ENCODE measurements at places on chromosomes 12 and 14.

- H3K4me1 ChIP-seq: peaks cover 13% of the 10 kb centered on the region
- no peak overlapping the region for H3K27ac ChIP-seq
- DNase-seq: no peak
- no peaks in the 10 kb centered on the region for H3K36me3 ChIP-seq
Measured at GRCh38 chr12:64946132-64946829, 121.8 kb downstream of the TBC1D30 start.

DNA sequence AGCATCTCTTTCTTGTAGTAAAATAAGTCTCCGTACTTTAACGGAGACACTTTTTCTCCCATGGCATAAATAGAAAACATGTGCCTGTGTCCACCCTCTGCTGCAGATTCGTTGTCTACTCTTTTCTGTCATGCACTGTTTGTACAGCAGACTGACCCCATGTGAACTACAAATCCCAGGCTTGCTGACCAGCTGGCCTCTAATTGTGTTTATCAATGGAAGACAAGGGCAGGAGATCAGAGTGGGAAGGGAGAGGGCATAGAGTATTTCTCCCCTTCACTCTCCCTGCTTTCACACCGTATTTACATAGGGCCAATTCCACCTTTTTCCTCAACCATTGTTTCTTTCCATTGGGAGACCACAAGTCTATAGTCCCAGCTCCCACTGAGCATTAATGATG is 31.0 kb upstream of the TMTC2 start:
- no peak overlapping the region for H3K4me3 ChIP-seq
- no peaks in the 10 kb centered on the region for H3K4me1 ChIP-seq
- H3K27ac ChIP-seq: no peak overlapping the region
- H3K27me3 ChIP-seq: no peaks in the 10 kb centered on the region
- no peak for DNase-seq

- no peaks in the 10 kb centered on the region for H3K27me3 ChIP-seq
- no peak for DNase-seq
- H3K4me1 ChIP-seq: peaks cover 96% of the 10 kb centered on the region
- H3K4me3 ChIP-seq: no peak overlapping the region
Measured at GRCh38 chr12:27551172-27551840, 27.3 kb downstream of the PPFIBP1 start.

- H3K36me3 ChIP-seq: no peaks in the 10 kb centered on the region
- no peak overlapping the region for H3K27ac ChIP-seq
- H3K4me1 ChIP-seq: no peaks in the 10 kb centered on the region
- DNase-seq: no peak
- no peak overlapping the region for H3K4me3 ChIP-seq
- no peaks in the 10 kb centered on the region for H3K27me3 ChIP-seq
Measured at GRCh38 chr12:80412343-80412953, 31.6 kb upstream of the PTPRQ start.

- H3K4me3 ChIP-seq: no peak overlapping the region
- peaks cover 4% of the 10 kb centered on the region for H3K27me3 ChIP-seq
- H3K36me3 ChIP-seq: no peaks in the 10 kb centered on the region
- H3K4me1 ChIP-seq: no peaks in the 10 kb centered on the region
- H3K27ac ChIP-seq: no peak overlapping the region
- DNase-seq: no peak
Measured at GRCh38 chr12:114441039-114441383, 35.1 kb upstream of the TBX5 start.

DNA sequence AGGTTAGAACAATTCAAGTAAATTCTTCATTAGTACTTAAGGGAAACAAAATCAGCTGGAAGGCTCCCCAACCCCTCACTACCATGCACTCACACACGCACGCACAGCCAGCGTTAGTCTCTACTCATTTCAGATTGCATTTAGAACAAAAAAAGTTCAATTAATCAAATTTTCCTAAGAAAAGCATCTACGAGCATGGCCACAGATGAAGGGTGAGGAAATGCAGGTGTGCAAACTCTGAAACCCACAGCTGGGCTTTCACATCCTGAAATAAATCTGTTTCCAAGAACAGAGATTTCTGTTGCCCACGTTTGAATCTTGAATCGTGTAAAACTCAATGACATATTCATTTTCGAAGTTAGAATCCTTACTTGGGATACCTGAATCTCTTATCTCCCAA is 62.6 kb downstream of the SEL1L start:
- no peak overlapping the region for H3K4me3 ChIP-seq
- no peaks in the 10 kb centered on the region for H3K27me3 ChIP-seq
- H3K27ac ChIP-seq: no peak overlapping the region
- DNase-seq: no peak
- peaks cover 14% of the 10 kb centered on the region for H3K36me3 ChIP-seq

DNA sequence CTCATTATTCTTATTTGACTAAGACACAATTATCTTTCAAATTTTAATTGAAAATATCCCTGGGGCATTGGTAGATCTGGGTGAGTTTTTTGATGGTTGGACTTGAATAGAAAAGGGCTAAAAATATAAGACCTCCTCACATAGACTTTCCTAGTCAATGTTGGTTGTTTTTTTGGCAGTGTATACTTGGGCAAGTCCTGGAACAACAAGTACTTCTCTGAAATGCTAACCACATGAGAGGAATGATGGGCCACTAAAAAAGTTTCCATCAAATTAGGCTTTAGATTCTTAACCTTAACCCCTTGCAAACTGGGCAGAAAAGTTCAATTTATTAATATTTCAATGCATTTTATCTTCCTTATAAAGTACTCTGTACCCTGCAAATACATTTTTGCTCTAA is 97.6 kb downstream of the FGD4 start:
- H3K27ac ChIP-seq: no peak overlapping the region
- no peak for DNase-seq
- no peaks in the 10 kb centered on the region for H3K36me3 ChIP-seq

DNA sequence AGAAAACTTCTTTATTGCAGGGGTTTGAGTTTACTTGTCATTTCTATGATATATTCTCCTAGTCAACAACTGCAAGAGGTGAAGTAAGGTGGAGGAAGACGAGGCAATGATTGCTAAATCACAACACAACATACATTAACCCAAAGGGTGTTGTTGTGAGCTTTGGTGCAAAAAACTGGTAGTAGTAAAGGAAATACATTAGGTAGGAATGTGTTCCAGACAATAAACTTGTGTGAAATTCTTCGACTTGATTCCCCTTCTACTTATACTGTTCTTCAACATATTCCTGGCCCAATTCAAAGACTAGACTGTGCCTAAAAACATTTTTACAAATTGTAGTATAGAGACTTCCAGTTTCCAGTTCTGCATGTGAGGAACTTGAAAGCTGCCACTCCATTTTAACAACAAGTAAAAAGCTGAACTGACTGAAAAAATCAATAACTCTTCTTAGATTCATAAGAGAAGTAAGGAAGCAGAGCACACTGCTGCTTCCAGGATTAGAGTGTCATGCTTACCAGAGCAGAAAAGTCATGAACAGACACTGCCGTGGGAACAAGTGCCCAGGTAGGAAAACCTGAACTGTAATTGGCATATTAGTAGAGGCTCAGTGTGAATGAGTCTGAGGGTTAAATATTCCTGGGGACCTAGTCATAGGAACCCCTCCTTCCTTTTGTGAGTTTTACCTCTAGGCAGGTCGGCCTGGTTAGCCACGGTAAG is 22.2 kb downstream of the COX8C start:
- no peak for DNase-seq
- H3K36me3 ChIP-seq: no peaks in the 10 kb centered on the region
- H3K4me1 ChIP-seq: no peaks in the 10 kb centered on the region
- H3K27ac ChIP-seq: no peak overlapping the region
- no peak overlapping the region for H3K4me3 ChIP-seq

DNA sequence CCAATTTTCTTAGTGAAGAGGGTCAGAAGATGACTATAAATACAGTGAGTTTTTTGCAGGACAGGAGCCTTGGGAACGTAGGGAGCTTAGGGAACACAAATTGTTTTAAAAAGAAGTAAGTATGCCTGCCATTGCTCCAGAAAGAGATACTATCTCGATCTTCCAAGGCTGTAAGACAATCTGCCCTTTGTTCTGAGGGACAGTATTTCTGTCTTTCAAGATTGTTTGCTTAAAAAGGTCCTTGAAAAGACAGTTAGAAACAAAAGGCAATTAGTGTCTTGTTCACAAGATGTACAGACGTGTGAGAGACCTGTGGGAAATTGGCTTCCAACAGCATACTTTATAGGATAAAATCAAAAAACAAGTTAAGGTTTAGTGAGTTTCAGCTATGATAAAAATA is 321.2 kb upstream of the FAR2 start:
- DNase-seq: no peak
- peaks cover 6% of the 10 kb centered on the region for H3K4me1 ChIP-seq
- H3K36me3 ChIP-seq: no peaks in the 10 kb centered on the region
- H3K4me3 ChIP-seq: no peak overlapping the region

DNA sequence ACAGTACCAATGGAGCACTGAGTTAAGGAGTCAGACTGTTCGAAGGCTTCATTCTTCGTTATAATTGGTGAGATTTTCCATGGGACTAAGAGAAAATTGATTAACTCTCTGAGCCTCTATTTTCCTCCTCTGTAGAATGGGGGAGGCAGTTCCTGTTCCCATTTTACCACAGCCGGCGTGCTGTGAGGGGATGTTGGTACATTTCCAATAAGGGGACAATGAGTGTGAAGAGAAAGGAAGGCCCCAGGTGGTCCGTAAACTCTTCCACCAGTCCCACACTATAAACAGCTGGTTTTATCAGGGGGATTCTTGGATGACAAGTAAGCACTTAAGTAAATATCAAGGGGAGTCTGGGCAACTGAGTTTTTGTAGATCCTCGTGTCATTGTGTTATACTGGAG is 109.9 kb downstream of the DAD1 start:
- peaks cover 55% of the 10 kb centered on the region for H3K4me1 ChIP-seq
- H3K36me3 ChIP-seq: no peaks in the 10 kb centered on the region
- no peak overlapping the region for H3K4me3 ChIP-seq
- DNase-seq: no peak
- peak overlapping the region; percentile 57 for H3K27ac ChIP-seq

DNA sequence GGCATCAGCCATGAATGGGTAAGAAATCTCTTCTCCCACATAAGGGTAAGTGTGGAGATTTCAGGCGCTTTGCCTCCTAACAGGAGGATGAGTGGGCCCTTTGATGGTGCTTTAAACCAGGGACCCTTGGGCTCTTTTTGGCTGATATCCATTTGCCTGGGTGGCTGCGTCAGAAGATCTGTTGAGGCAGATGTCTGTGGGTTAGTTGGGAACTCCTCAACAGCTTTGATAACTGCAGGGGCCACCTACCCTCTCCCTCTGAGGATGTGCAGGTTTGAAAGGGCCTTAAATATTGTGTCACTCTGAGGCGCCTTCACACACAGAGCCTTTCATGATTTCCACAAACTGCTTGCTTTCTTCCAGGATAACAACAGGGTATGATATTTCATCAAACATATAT is 210.7 kb downstream of the PPM1H start:
- H3K4me3 ChIP-seq: no peak overlapping the region
- DNase-seq: no peak
- H3K27ac ChIP-seq: no peak overlapping the region
- peaks cover 19% of the 10 kb centered on the region for H3K4me1 ChIP-seq

GRCh38 chr14:73239393-73240241 is 2.3 kb downstream of the PAPLN start:
- peaks cover 60% of the 10 kb centered on the region for H3K4me1 ChIP-seq
- no peaks in the 10 kb centered on the region for H3K36me3 ChIP-seq
- peak overlapping the region; percentile 22 for H3K27ac ChIP-seq
- H3K4me3 ChIP-seq: peak overlapping the region; percentile 50
- no peaks in the 10 kb centered on the region for H3K27me3 ChIP-seq

GRCh38 chr12:79156846-79157463 is 292.4 kb downstream of the SYT1 start:
- no peaks in the 10 kb centered on the region for H3K4me1 ChIP-seq
- no peak overlapping the region for H3K4me3 ChIP-seq
- no peaks in the 10 kb centered on the region for H3K36me3 ChIP-seq
- DNase-seq: no peak

GRCh38 chr14:56135001-56135400 is 16.8 kb downstream of the PELI2 start:
- no peaks in the 10 kb centered on the region for H3K27me3 ChIP-seq
- no peaks in the 10 kb centered on the region for H3K36me3 ChIP-seq
- no peak overlapping the region for H3K4me3 ChIP-seq
- peaks cover 34% of the 10 kb centered on the region for H3K4me1 ChIP-seq

- H3K27ac ChIP-seq: no peak overlapping the region
- H3K4me1 ChIP-seq: peaks cover 38% of the 10 kb centered on the region
- no peaks in the 10 kb centered on the region for H3K36me3 ChIP-seq
- no peak for DNase-seq
Measured at GRCh38 chr14:58750321-58751269, 112.8 kb downstream of the DACT1 start.

DNA sequence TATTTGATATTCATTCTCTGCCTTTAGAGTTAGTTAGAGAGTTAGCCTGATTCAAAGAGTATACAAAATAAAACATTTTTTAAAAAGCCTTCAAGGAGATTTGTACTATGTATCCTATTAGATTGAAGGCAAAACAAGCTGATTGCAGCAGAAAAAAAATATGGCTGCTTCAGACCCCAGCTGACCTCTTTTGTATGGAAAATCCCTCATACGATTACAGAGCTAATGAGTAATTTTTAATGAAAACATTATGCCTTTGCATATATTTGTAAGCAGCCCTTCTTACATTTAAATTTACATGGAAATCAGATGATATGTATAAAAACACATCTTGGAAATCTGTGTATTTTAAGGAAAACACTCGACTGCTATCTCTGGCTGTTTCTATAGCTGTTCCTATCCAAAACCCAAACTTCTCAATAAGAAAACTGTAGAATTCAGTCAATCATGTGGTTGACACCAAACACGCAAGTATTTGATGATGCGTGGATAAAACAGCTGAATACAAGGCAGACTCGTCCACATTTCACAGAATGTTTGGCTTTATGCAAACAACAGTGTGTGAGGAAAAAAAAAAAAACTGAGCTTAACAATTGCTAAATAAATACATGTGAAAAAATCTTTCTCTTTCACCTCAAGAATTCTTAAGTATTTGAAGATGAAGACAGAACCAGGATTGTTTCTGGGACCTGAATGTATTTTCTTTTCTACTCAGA is 275.3 kb downstream of the EGLN3 start:
- H3K4me1 ChIP-seq: no peaks in the 10 kb centered on the region
- H3K36me3 ChIP-seq: no peaks in the 10 kb centered on the region
- H3K27me3 ChIP-seq: no peaks in the 10 kb centered on the region
- H3K27ac ChIP-seq: no peak overlapping the region
- no peak overlapping the region for H3K4me3 ChIP-seq
- DNase-seq: no peak

GRCh38 chr14:24082411-24083080 is 11.2 kb downstream of the CPNE6 start:
- H3K27me3 ChIP-seq: no peaks in the 10 kb centered on the region
- peaks cover 11% of the 10 kb centered on the region for H3K4me1 ChIP-seq
- no peaks in the 10 kb centered on the region for H3K36me3 ChIP-seq
- no peak overlapping the region for H3K27ac ChIP-seq
- no peak for DNase-seq
- H3K4me3 ChIP-seq: no peak overlapping the region

DNA sequence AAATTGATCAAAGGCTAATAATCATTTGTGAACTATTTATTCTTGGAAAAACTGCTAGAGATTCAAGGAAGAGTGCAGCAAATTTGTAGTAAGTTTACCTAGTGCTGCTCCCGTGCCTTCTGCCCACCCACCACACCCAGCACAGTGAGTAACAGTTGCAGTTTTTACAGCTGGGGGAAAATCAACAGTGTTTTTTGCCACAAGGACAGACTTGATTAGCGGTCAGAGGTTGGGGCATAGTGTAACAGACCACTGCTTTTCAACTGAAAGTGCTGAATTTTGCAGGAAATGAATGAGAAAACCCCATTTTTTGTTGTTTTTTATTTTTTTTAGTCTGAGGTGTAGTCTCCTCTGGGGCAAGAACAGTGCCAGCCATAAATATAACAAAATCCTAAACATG is 7.5 kb upstream of the KLRK1 start:
- H3K4me1 ChIP-seq: no peaks in the 10 kb centered on the region
- H3K27ac ChIP-seq: no peak overlapping the region
- no peak overlapping the region for H3K4me3 ChIP-seq
- H3K36me3 ChIP-seq: no peaks in the 10 kb centered on the region
- DNase-seq: no peak

All from vagina (tissue), 2 donors.